ENCODE measurements at places on chromosomes 5 and 9.

- no peak for DNase-seq
Observed at GRCh38 chr9:122318284-122318683, 52.5 kb upstream of the PTGS1 start.

GRCh38 chr9:20872340-20872977 lies 159.0 kb downstream of the HACD4 start:
- no peak for DNase-seq

GRCh38 chr5:14579246-14579645 lies 2.3 kb upstream of the OTULINL start:
- no peak for DNase-seq

DNA sequence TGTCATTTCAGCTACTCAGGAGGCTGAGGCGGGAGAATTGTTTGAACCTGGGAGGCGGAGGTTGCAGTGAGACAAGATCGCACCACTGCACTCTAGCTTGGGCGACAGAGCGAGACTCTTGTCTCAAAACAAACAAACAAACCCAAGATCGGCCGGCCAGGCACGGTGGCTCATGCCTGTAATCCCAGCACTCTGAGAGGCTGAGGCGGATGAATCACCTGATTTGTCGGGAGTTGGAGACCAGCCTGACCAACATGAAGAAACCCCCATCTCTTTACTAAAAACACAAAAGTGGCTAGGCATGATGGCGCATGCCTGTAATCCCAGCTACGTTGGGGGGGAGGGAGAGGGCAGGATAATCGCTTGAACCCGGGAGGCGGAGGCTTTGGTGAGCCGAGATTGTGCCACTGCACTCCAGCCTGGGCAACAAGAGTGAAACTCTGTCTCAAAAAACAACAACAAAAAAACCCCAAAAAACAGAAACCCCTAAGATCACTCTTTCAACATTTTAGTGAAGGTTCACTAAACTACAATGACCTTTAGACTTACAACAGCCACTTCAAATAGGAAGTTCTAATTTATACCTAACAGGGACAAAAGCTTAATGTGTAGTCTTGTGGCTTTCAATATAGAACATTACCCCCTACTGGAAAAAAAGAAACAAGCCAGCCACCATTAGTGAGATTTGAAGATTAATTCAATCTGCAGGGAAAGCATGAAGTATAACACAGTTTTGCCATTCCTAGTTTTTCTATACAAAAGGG lies 7.0 kb downstream of the HSPA9 start:
- DNase-seq, result no peak

Measured in left ventricle myocardium inferior (tissue), 1 donor.